ENCODE measurements at places on chromosomes 12 and 14.

DNA sequence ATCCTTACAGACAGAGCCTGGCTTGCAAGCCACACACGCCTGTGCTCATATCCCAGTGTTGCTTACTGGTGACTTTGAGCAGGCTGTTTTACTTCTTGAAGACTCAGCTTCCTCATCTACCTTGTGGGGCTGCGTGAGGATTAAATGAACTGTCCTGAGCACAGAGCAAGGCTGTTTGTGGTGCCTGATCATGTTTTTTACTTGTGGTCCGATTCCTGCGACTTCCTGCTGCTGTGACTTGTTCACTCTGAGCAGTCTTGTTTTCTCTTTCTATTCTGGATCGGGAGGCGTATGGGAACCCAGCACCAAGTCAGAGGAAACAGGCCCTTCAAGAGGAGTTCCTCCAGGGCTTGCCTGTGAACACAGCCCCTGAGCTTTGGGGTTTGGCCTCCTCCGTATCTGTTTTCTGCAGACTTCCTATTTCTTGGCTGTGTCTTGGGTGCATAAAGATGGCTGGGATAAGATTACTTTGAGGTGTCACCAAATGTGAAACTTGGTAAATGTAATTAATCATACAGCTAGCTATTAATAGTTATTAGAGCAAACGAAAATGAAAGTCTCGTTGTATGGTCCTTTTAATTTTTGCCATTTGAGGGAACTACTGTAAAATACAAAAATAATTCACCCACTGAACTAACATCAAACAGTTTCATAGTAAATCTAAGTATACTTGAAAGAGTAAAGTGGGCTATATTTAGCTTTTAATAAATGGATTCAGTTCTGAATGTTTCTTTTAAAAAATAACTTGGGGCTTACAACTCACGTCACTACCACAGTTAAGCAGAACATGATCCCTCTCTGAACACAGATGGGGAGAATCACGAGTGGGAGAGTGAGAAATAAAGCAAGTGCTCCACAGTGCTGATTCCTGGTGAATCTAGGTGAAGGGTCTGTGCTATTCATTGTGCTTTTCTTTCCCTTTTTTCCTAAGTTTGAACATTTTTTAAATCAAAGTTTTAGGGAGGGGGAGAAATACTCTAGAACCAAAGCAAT is 251.5 kb downstream of the FOXN3 start:
- DNase-seq = no peak

DNA sequence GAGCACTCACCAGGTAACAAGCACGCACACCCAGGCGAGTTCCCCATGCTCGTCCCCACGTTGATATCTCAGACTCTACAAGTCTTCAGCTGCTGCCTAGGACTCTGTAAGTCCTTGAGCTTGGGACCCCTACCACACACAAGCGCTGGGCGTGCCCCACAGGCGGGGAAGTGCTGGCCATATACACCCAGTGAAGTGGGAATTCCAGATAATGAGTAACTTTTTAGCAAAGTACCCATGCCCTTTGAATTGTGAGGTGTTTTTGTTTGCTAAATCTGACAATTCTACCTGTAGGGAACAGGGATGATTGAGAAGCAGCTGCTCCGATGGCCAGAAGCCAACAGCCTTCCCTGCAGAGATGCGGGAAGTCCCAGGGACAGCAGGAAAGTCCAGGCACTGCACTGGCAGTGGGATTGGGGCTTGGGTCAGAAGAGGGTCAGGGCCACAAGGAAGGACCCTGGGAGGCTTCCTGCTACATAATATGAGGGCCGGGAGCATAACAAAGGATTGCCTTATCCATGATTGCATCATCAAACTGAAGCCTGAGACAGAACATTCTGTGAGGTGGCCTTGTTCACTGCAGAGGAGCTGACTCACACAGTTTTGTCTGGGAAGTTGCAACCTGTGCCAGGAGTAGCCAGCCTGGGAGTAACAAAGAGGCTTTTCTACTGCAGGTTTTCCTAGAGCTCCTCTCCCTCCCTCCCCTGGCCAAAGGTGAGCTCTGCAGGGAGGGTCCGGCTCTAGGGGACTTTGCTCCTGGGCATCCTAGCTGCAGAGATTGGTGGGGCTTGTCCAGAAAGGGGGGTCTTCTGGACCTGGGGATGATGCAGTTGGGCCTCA is 13.2 kb upstream of the SERPINA3 start:
- no peak for DNase-seq

- DNase-seq = no peak
These were observed 62.0 kb downstream of the ST8SIA1 start for GRCh38 chr12:22272335-22273151.

DNA sequence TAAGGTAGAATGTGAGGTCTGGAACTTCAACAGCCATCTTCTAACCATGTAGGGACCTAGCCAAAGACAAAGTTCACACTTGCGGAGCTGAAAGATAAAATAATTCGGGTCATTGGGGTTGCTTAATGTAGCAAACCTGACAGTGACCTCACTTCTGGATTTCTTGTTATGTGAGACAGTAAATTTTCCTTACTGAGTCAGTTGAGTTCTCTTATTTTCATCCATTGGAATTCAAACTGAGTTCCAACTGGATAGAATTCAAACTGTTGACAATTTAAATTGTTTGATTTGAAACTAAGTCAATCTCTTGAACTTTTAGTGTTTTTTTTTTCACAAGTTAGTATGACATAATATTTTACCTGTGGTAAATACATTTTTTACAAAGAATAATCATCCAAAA is 406.5 kb downstream of the ADAMTS20 start:
- no peak for DNase-seq

Data from stimulated activated CD8-positive, alpha-beta memory T cell treated with anti-CD3 and anti-CD28 coated beads, Interleukin-15, amount 100 ng/mL, for 4 hours (primary cell).